ENCODE measurements at places on chromosomes 16 and 17.
A peak's percentile ranks its signal among the peaks of the same experiment; 100 is the strongest.

DNA sequence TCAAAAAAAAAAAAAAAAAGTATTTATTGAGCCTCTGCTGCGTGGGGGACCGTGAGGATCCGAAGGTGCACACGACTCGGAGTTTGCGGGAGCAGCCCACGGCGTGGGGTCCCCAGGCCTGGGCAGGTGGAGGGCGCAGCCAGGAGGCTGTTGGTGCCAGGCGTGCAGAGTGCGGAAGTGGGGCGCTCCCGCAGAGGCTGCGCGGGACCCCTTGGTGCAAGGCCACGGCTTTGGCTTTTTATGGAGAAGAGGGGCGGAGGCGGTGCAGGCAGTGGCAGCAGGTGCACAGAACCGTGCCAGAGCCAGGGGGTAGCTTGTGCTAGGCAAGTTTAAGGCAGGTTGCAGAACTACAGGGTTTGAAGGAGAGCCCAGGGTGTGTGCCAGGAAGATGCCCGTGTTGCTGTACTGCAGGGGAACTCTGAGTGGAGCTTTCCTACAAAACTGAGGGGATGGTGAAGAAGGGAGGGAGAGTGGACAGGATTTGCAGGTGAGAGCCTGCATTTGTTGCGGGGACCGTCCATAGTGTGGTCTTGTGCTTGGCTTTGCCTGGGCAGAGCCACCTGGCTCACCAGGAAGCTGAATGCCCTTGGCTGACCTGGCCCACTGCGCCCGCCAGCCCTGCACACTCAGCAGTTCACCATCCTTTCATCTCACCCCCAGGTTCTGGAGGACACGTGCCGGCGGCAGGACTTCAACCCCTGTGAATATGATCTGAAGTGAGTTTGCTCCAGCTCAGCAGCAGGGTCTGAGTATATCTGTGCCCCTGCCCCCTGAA is 1.3 kb downstream of the ASPSCR1 start:
- DNase-seq = no peak

GRCh38 chr16:79001156-79001967 is 599.2 kb downstream of the MAF start:
- DNase-seq = no peak

- DNase-seq = no peak
Observed at GRCh38 chr16:1545044-1546040, 11.9 kb downstream of the TMEM204 start.

DNA sequence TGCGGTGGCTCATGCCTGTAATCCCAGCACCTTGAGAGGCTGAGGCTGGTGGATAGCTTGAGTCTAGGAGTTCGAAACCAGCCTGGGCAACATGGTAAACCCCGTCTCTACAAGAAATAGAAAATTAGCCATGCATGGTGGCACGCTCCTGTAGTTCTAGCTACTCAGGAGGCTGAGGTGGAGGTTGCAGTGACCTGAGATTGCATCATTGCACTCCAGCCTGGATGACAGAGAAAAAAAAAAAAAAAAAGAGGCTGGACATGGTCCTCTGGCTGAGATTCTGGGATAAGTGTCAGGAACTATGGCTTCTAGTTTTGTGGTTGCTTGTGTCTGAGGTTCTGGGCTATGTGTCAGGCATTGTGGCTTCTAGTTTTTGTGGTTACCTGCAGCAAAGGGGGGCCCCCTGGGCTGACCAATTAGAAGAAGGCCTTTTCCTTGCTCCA is 7.0 kb downstream of the KSR1 start:
- no peak for DNase-seq

DNA sequence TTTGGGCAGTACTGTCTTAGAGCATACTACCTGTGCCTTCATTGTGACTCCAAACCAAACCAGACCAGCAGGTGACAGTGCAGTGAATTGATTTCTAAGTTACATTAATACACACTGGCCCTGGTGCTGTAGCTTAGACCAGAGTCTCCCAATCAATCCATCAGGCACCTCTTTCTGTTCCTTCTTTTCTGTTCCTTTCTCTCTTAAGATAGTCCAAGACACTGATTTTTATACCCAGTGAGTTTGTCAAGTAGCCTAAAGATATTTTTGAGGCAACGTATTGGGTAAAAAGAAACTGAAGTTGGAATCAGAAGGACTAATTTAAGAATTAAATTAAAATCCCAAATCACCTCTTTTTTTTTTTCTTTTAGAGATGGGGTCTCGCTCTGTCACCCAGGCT is 43.1 kb downstream of the ABAT start:
- DNase-seq = no peak

GRCh38 chr17:38746849-38747462 is 1.2 kb downstream of the PCGF2 start:
- no peak for DNase-seq

DNA sequence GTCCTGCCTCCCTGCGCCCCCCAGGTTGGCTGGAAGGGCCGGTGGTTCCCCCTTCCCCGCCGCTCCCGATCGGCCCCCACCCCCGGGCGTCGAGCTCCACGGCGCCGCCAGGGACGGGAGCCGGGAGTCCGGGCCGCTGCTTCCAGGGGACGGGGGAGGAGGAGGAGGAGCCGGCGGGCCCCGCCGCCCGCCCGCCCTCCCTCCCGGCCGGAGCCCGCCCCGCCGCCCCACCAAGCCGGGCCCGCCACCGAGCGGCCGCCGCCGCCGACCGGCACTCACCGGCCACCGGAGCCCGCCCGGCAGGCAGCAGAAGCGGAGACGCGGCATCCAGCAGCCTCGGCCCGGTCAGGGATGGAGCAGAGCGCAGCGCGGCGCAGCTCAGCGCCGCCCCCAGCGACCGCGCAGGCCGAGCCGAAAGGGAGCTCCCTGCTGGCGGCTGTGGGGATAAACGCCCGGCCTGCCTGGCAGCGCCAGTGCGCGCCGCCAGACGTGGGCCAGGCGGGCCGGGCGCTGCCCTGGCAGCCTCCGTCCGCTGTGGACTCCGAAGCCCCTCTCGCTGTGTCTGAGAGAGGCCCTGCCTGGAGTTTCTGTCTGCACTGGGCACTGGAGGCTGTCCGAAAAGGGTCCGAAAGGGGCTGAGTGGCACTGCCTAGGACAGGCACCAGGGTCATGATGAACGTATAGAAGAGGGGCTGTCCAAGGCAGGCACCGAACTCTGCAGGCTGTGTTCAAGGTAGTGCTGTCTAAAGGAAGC is at the start of gene MYO18A:
MYO18A (minus strand) TSS at position 365 of the 754 bp plus-strand sequence. CDS start 13,458 bp downstream, outside the sequence.
- peak; percentile 80 for DNase-seq

DNA sequence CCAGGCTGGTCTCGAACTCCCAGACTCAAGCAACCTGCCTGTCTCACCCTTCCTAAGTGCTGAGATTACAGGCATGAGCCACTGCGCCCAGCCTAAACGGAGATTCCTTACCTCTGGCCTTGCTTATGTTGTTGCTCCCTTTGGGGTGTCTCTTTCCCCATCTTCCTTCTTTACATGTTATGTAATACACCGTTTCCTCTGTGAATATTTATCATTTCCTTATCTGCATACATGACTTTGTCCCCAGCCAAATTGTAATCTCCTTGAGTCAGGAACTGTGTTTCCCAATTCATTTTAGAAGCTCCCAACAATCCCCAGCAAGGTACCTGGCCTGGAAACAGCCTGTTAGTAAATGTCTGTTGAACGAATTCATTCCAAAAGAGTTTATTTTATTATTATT is 15.7 kb downstream of the COPZ2 start:
- no peak for DNase-seq

DNA sequence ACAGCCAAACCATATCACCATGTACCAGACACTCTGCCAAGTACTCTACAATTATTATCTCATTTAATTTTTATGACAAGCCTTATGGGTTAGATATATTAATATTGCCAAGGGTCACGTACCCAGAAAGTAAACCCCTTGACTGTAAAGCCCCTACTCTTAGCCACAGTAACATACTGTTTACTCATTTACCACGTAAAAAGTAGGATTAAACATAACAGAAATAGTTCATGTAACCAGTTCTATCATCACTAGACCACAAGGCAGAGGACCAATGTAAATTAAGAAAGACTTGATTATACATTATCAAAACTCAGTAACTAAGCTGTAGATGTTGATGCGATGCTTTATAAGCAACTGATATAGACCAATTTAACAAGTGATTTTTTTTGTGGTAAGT is 101.5 kb upstream of the CNTNAP4 start:
- no peak for DNase-seq

DNA sequence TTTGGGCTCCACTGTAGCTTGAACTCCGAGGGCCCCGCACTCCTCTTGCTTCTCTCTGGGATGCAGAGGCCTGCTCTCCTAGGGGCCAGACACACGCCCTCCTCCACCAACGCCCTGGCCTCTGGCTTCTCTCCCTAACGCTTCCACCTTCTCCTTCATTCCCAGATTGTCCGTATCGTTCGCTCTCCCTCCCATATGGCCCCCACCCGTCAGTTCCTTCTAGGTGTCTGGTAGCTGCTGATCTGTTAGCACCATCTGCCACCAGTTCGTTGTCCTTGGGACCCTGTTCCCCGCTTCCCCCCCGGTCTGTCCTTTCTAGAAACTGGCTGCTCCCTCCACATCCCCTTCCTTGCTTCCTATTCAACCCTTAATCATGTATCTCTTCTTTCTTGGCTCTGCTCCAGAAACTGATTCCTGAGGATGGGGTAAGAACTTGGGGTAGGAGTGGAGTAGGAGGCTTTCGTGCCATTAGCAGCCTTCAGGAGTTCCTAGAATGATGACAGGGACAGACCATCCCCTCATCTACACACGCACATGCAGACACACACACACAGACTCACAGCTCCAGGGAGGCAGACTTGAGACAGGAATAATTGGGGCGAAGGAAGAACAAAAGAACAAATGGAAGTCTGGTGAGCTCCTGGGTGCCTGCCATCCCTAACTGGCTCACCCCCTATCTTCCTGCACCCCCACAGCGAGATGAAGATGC is 4.3 kb downstream of the ATP1B2 start:
- DNase-seq = no peak

DNA sequence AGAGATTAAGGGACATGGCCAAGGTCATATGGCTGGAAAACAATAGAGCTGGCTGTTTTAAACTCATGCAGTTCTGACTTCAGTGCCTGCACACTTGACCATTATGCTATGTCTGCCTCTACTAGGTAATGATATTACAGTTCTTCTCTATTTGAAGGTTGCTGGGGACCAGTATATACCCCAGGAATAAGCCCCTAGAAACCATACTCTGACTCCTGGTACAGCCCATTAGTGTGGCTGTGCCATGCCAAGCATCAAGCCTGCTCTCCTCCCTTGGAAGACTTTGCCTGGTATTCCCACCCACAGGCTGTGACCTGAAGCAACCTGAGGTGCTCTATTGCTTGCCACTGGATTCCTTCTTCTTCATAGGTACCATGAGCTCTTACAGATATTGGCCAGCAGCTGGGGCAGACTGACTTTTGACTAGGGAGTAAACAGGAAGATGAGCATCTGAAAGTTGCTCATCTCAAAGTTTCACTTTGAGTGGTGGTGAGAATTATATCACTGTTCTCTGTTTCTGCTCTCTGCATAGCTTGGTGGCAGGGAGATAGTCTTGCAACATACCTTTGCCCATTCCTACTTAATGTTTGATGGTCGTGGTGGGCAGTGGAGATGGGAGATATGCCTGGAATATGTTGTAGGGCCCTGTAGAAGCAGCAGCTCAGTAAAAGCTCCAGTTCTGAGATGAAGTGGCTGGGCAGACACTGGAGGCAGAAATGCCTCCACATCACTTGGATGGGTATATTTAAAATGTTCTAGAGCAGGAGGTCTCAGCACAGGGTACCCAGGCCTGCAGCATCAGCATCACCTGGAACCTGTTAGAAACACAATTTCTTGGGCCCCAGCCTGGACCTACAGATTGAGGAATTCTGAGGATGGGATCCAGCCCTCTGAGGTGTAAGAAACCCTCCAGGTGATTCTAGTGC is 274.7 kb downstream of the HS3ST4 start:
- DNase-seq = no peak

GRCh38 chr16:73794994-73795393 is 501.6 kb upstream of the PSMD7 start:
- no peak for DNase-seq

- DNase-seq = no peak
Observed at GRCh38 chr16:71758293-71758760, 33.8 kb upstream of the PHLPP2 start.

DNA sequence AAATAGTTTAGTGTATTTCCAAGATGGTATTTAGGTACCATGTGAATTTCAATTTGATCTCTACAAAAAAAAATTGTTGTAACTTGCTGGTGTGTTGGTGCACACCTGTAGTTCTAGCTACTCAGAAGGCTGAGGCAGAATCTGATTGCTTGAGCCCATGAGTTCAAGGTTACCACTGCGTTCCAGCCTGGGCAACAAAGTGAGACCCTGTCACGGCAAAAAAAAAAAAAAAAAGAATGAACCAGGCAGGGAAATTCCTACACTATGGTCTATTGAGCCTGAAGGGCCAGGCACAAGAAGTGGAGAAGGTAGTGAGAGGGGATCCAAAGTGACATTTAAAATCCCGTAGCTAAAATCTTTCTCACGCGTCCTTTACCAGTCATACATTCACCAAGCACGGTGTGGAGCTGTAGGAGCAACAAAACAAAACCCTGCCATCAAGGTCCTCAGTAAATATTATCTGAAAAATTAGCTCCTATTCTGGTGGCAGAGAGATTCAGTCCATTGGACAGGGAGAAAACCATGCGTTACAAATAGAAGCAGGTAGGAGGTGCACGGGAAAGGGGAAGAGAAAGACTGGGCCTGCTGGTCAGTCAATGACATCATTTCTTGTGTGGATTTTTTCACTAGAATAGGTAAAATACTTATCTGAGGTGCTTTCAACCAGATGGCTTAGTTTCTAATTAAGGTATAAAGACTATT is 27.3 kb downstream of the TXNDC11 start:
- DNase-seq = no peak

- no peak for DNase-seq
Observed at GRCh38 chr17:73293480-73293911, 18.3 kb downstream of the CDC42EP4 start.

- no peak for DNase-seq
Observed at GRCh38 chr16:27366687-27367460, 35.1 kb upstream of the IL21R start.

DNA sequence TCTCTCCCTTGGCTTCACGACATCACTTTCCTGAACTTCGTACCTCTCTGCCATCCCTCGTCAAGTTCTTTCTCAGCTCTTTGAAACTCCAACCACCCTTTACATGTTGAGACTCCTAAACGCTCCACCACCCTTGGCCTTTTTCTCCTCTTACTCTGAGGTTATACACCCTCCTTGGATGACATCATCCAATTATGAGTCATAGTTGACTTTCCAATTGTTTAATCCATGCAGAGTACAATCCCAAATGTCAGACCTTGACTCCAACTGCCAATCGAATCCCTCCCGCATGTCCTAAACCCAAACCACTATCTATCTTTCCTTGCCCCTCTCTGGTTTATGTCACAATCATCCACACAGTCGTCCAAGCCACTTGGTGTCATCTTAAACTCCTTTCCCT is 18.4 kb upstream of the C16orf82 start:
- no peak for DNase-seq

Measured in C1 segment of cervical spinal cord (tissue), 14 donors.